GOT3 (cell line): ENCODE measurements at places on chromosomes 11 and 22.

DNA sequence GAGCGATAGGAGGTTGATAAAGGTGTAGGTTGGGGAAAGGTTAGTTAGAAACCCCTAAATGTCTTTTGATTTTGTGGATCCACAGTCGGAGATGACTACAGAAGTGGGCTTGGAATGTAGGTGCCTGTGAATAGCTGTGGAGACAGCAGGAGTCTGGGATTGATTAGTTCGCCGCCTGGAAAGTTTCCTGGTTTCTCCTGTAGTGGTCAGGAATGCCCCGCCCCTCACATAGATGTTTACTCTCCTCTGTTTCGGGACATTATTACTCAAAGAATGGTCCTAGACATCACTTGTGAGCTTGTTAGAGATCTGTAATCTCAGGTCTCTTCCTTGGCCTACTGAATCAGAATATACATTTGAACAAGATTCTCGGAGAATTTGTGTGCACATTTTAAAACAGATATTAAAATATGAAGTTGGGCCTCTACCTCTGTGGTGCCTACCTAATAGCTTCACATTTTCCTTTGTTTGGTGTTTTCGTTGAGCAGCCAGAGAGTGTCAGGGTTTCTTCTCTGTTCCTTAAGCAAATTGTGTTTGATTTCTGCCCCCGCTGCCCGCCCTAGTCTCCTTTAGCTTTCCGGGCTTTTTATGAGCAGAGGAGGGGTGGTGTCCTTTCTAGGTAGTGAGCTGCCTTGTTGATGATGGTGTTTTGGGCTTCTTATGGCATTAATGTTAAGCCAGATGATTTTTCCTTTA lies 89.4 kb downstream of the PPP6R3 start:
- no peak for DNase-seq

DNA sequence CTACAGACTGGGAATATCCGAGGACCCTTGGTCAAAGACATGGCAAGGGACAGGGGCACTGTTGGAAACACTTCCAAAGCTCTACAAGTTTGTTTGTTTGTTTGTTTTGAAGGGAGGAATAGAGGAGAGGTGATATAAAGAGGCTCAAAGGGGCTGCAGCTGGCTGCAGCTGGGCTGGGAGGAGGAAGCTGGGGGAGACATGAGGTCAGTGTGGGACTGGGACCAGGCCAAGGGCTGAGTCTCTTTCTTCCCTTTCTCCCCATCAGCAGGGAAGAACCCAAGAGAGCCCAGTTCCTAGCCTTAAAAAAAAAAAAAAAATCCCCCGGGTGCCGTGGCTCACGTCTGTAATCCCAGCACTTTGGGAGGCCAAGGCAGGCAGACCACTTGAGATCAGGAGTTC lies 5.0 kb downstream of the RHOG start:
- no peak for DNase-seq

DNA sequence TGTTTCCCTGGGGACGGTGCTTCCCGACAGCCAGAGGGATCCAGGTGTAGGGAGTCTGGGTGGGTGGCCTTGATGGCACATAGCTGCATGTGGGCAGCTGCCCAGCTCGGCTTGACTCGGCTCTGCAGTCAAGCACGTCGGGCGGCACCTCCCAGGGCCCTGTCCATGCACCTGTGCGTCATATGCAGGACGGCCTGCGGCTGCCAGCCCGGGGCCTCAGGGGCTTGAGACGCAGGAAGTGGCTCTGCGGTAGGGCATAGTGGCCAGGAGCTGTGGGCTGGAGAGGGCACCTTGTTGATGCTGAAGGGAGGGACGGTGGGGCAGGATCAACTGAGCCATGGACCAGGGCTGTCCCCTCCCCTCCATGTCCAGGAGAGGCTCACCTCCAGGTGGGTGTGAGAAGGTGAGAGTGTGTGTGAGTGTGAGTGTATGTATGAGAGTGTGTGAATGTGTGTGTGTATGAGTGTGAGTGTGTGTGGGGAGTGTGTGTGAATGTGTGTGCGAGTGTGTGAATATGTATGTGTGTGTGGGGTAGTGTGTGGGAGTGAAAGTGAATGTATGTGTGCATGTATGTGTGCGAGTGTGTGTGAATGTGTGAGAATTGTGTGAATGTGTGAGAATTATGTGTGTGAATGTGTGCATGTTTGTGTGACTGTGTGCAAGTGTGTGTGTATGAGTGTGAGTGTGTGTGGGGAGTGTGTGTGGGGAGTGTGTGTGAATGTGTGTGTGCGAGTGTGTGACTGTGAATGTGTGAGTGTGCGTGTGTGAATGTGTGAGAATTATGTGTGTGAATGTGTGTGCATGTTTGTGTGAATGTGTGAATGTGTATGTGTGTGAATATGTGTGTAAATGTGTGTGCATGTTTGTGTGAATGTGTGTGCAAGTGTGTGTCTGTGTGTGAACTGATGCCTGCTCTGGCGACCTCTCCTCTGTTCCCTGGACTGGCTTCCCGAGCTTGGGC lies 5.7 kb upstream of the SUN2 start:
- DNase-seq: no peak

DNA sequence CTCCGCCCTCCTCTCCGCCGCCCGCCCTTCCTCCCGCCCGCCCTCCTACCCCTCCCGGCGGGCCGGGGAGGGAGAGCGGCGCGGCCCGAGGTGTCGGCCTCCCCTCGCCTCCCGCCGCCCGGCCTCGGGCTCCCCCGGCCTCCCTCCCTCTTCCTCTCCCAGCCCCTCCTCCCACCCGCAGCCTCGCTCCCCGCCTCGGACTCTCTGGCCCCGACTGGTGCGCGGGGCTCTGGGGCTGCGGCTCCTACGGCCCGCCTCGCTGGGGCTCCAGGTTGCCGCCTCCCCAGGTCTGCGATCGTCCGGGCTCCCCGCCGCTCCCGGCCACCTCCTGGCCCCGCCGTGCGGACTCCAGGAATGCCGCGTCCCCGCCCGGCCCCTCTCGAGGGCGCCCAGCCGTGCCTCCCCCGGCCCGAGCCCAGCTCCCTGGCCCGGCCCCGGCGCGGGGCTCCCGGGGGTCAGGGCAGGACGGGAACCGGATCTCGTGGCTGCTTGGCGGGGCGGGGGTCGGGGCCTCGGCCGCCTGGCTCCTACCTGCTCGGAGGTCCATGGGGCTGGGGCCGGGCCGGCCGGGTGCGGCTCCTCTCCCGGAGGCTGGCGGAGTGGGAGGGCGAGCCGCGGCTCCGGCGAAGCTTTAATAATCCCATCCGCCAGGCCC lies at the start of gene CLCF1:
CLCF1 (minus strand) TSS at position 606 of the 655 bp plus-strand sequence; CDS start at position 547, 59 bp downstream.
- no peak for DNase-seq

GRCh38 chr11:1034001-1034400 lies 2.5 kb downstream of the MUC6 start:
- no peak for DNase-seq

DNA sequence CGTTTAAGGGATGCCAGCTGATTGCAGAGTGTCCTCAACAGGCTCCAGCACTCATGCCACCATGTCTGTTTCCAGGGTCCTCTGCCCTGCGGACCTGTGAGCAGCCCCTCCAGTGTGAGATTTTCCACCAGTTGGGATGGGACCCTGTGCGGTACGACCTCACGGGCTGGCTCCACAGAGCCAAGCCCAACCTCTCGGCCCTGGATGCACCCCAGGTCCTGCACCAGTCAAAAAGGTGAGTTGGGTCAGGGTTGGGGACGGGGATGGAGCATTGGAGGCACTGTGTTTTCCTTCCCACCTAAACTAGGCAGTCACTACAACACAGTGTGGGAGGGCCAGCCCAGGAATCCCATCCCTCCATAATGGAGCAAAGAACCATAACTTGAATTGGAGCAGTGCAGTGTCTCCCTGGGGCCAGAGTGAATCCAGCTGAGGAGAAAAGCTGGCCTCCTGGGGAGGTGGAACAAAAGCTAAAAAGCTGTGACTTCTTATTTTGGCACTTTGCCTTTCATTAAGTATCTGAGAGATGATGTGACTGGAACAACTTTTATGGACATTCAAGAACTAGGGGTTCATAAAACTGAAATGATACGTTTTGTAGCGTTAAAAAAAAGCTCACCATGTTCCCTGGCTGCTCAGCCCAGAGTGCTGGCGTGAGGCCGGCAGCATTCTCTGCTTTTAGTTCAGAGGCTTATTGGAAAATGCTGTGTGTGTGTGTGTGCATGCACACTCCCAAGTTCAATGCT lies 101.8 kb downstream of the MYO18B start:
- no peak for DNase-seq

DNA sequence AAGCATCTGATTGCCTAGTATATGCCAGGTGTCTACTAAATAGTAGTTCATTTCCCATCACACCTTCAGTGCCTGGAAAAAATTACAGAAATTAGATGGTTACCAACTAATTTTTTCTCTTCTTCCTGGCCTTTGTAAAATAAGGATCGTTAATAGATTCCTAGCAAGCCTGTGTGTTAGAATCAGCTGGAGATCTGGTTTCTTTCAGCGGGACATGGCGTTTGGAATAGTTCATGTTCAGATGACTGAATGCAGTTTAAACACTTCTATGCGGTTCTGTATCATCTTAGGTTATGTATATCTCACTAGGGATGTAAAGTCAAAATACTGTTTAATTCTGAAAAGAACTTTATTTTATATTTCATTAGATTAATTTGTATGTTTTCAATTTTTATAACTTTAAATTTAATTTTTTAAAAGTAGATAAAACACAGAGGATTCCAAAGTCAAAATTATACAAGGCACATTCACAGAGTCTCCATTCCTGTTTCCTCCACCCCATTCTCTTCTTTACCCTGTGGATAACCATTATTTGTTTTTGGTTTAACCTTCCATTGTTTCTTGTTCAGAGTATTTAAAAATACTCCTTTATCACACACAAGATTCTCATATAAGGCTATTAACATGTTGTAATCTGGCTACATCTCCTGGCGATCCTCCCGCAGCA lies 132.8 kb downstream of the ATXN10 start:
- no peak for DNase-seq
